Fibroblast of upper back skin (primary cell): ENCODE measurements at places on chromosomes 12 and 14.

DNA sequence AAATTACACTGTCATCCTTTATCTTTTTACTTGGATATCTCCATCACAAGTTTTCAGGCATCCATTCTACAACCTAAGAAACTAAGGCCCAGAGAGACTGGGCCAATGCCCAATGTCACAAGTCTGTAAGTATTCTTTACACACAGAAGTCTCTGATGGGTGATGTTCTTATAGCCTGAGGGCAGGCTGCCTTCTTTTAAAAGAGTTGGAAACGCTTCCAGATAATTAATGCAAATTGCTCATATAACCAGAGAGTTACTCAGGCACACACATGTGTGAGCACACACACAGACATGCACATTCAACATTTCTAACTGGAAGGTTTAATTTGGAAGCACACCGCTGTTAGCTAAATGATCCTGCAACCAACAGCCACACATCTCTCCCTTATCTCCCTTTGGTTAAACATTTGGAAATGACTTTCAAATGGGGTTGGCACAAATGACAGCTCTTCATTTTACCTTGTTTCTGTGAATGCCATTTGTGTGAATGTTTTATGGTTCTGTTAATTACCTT is 160.8 kb upstream of the TMPO start:
- no peak for DNase-seq

DNA sequence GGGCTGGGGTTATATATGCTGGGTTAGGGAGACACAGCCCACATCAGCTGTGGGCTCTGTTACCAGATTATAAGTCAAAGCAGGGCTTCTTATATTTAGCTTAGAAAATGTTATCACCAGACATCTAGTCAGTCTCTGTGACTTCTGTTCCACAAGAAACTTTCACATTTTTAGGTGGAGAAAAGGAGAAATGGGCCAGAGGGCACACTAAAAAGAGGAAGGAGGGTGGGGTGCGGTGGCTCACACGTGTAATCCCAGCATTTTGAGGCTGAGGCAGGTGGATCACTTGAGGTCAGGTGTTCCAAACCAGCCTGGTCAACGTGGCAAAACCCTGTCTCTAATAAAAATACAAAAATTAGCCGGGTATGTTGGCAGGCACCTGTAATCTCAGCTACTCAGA is 28.0 kb upstream of the SLC38A1 start:
- no peak for DNase-seq

- DNase-seq, result no peak
Observed at GRCh38 chr14:64610049-64610746, 60.4 kb downstream of the PPP1R36 start.

- DNase-seq, result no peak
Observed at GRCh38 chr12:130919086-130919485, 34.6 kb upstream of the ADGRD1 start.

- DNase-seq, result no peak
Observed at GRCh38 chr12:121439715-121440114, 39.8 kb downstream of the RNF34 start.

DNA sequence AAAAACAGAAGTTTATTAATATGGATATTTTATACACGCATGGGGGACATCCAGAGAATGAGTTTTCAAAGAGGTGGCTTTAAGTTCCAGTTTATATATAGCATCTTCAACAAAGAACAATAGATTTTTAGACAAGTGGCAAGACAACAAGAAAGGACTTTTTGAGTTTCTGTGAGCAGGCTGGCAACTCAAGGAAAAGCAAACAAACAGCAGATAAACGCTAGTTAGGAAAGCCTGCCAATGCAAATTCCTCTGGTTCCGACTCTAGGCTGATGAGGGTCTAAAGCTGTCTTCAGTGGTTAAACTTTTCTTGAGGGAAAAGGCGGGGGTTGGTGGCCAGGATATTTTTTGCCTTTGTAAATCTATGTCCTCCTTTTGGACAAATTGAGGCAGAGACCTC is 78.4 kb upstream of the EEA1 start:
- no peak for DNase-seq

DNA sequence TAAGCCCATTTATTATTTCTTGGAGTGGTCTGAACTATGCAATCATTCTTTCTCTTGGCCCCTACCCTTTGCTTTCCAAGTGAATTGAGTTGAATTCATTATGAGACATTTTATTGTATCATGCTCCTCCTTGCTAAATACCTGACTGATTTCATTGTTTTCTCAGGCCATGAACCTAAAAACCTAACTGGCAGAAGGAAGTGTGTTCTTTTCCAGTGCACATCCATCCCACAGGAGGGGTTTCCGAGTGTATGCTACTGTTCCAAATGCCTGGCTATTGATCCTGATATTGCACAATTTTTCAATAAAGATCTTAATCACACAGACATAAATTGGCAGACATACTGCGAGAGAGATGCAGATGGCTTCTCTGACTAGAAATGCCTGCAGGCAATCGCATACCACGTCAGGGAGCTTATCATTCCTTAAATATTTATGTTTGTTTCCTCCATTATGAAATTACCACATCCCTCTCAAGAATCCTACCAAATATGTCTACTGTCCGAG is 162.2 kb upstream of the EGLN3 start:
- peak; percentile 80 for DNase-seq

DNA sequence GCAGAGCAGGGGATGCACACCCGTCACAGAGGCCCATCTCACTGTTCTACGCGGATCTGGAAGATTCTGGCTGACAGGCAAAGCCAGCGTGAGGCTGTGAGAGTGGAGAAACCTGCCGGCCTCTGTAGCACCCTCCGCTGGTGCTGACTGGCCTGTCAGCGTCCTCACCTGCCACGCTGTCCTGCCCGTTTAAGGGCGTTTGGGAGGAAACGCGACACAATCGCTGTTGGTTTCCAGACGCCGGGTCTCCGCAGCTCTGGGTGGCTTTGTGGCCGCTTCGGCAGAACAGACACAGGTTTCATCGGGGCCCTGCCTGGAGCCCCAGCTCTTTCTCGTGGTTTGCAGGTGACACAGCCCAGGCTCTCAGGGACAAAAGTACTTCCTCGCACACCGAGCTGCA is 70.6 kb downstream of the NOC4L start:
- no peak for DNase-seq

- DNase-seq, result no peak
Observed at GRCh38 chr12:122834921-122835749, at the start of gene HIP1R. TSS of gene HIP1R (plus strand) at chr12:122835457. CDS start at chr12:122835551, 94 bp downstream.
